ENCODE measurements at places on chromosomes 7 and 10.
A peak's percentile ranks its signal among the peaks of the same experiment; 100 is the strongest.

- DNase-seq, result no peak
These were observed 228.4 kb downstream of the FANK1 start for GRCh38 chr10:126124668-126125349.

DNA sequence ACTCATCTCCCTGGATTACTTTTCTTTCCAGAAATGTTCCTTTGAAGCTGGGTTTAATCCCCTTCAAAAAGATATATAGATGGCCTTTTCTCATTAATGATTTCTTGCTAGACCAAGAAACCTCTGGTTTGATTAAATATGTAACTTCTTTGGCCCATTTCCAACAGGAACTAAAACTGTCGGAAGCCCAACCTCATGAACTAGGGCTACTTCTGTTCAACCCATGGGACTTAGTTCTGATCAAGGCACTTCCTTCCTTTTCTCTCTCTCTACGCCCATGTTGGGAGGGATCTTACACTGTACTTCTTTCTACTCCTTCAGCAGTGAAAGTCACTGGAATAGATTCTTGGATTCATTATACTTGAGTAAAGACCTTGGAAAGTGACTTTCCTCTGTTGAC is 83.6 kb downstream of the TMEM106B start:
- no peak for DNase-seq

- no peak for DNase-seq
These were observed 297.6 kb upstream of the PITRM1 start for GRCh38 chr10:3470191-3470590.

GRCh38 chr10:3548076-3548475 is 236.9 kb downstream of the KLF6 start:
- peak; percentile 47 for DNase-seq

DNA sequence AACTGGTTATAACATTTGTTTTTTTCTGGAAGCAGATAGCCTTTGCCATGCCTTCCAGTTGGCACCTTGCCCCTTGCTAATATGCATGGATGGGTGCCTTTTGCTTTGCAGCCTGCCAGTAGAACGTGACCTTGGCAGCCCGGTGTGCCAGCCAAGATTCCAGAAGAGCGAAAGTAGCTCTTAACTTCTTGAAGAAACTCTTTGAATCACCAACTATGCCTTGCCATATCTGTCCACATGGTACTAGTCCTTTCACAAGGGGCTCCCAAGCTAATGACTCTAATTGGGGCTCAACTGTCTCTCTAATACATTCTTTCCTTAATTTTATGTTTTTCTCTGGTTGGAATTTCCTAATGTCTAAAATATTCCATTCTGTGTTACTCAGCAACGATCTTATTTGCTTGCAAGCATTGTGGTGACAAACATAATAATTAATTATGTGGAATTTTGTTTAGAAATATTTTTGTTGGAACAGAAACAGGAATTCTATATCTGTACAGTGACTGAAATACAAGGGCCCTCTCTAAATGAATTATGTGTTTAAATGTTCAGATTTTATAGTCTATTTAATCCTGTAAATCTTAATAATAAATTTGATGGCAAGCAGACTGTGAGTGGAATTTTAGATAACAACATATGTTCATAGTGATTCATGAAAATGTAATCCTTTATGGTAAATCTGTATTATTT is 45.8 kb downstream of the HDAC9 start:
- DNase-seq, result peak; percentile 39

DNA sequence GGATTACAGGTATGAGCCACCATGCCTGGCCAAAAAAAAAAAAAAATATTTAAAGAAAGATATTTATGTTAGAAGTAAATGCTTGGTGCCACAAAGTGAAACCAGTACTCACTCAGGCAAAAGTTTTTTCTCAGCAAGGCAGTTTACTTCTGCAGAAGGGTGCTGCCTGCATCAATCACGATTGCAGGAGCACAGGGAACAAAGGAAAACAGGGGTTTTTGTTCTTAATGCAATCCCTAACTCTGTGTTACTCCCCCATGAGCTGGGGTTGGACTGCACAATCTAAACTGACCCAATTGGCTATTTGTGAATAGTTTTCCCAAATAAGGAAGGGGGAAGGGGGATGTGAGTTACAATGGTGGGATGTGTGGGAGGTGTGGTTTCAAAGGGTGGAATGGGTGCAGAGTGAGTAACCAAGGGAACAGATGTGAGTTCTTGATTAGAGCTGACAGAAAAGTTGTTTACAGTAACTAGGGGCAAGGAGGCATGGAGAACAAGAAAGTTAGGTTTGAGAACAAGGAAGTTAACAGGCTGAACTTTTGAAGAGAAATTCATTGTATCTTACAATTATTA is 255.4 kb downstream of the TYW1 start:
- DNase-seq, result no peak

- peak; percentile 17 for DNase-seq
These were observed 11.7 kb downstream of the ANK3 start for GRCh38 chr10:60377955-60378354.
